ENCODE measurements at places on chromosomes 5 and 9.

DNA sequence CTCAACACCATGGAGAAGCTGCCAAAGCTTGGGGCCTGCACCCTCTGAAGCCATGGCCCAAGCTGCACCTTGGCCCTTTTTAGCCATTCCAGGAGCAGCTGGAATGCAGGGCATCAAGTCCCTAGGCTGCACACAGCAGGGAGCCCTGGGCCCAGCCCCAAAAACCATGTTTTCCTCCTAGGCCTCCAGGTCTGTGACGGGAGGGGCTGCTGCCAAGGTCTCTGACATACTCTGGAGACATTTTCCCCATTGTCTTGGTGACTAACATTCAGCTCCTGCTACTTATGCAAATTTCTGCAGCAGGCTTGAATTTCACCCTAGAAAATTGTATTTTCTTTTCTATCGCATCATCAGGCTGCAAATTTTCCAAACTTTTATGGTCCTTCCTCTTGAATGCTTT is 64.6 kb downstream of the ELOVL7 start:
- no peak for DNase-seq

DNA sequence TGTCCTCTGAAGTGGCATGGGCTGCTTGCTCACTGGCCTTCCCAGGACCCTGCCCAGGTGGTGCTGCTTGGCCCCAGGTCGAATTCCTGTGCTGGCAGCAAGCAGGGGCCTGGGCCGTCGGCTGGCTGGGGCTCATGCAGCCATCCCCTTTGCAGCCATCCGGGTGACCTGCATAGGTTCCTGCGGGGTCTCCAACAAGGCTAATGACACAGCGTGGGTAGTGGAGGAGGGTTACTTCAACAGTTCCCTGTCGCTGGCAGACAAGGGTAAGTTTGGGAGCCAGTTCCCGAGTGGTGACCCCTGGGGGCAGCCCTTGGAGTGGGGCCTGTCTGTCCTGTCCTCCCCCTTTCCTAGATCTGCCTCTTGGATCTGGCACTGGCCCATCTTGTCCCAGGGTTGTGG is 6.1 kb upstream of the EHMT1 start:
- no peak for DNase-seq

DNA sequence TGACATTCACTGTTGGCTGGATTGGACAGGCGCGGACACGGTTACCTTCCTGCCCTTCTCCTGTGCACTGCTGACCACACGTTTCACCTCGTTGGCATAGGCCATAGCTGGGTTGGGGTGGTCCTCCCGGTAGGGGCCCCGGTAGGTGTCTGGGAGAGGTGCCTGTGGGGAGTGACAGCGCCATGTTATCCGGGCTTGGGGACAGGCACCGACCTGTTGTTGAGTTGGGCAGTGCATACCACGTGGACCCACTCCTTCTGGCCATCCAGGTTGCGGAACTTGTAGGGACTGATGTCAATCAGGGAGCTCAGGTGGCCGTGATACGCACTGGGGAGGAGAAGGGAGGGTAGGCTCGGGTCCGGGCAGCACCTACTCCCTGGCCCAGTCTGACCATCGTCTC is 8.2 kb downstream of the PHYKPL start:
- DNase-seq, result no peak

DNA sequence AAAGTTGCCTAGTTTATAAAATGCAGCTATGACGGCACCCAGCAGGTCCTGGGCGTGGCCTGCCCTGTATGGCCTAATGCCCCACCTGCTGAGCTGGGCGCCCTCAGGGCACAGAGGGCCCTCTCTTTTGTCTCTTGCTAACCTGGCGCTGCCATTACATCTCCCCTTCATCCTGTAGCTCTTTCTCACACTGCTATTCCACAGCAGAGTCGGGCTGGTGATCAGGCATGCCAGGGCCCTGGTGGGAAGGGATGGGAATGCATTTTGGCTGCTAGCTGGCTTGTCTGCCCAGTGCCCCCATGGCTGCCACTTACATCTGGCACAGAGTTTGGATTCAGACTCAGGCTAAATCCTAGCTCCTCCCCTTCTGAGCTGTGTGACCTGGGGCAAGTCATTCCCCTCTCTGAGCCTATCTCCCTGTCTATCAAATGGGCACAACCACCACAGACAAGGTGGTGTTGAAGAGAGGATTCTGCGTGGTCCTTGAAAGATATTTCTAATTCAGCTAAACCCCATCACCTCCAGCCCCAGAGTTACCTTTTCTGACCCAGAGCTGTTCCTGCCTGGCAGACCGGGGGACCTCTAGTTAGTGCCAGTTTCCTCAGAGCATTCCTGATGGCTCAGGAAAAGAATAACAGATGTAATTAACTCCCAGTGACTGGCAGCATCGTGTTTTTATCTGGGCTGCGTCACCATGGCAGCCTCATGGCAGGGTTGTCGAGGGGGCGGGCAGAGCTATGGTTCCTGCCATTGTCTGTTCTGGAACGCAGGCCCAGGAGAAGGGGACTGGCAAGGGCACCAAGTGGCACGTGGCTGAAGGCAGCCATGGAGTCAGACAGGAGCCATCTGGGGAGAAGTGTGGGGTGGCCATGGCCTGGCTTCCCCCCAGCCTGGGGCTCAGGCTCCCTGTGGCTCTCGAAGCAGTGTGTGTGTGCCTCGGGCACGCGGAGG is 6.3 kb downstream of the PRR7 start:
- no peak for DNase-seq

- DNase-seq, result no peak
These were observed 69.1 kb downstream of the C9orf85 start for GRCh38 chr9:71980266-71981190.

DNA sequence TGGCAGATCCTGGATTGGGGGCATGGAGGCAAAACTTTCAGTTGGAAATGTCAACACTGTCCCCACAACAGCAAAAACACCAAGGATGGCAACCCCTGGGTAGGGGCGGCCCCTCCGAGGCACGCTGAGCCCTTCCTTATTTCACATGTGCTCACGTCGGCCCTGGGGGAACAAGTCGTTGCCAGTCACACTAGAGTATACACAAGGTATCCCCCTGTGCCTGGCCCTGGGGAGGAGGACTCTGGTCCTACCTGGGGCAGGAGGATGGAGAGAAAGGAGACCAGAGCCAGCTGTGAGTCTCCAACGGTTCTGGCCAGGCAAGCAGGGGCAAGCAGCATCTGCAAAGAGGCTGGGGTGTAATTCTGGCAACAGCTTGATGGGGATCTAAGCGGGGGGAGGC is 126.9 kb upstream of the FOXD4L5 start:
- no peak for DNase-seq
